ENCODE measurements at places on chromosomes 12 and 14.

GRCh38 chr14:102749393-102750305, 27.6 kb upstream of the TRAF3 start:
- no peak for DNase-seq

DNA sequence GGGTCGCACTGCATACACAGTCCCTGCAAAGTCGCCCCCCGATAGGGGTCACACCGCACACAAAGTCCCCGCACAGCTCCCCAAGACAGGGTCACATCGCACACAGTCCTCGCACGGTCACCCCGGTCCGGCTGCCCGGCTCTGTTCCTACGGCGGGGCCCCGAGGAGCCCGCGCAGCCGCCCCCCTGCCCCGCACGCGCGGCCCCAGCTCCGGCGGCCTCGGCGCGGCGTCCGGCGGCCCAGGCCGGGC, 300 bp downstream of the SSH1 start:
- DNase-seq = no peak

- no peak for DNase-seq
Measured at GRCh38 chr12:47269916-47270315, 190.2 kb upstream of the AMIGO2 start.

DNA sequence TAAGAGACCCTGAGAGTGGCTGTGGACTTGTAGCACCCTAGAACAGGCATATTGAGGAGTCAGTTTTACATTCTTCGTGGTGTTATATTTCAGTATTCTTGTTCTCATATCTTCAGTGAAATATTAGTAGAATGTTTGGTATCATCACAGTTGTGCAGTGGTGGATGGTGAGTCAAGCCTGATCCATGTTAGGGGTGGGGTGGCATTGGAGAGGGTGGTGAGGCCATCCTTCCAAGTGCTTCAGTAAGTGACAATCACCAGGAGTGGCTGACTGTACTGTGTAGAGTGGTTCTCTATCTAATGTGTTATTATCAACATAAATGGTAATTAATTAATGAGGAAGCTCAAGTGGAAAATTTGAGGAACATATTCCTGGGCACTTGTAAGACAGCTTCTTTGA, 197.7 kb upstream of the SLC16A7 start:
- no peak for DNase-seq

DNA sequence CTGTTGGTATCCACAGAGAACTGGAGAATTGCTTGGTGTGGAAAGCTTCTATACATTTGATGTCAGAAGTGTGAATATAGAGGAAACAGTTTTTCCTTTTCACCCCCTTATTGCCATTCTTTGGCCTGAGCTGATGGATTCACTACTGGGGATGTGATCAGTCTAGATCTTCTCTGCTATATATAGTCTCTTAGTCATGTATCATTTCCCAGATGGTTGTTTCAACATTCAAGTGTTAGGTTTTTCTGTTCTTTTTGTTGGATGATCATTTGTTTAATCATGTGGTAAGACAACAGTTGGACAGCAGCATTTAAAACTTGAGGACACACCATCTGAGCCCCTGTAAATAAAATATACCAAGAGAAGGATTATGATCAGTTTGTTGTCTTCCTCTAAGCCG, 29.6 kb downstream of the TMX1 start:
- DNase-seq = no peak

DNA sequence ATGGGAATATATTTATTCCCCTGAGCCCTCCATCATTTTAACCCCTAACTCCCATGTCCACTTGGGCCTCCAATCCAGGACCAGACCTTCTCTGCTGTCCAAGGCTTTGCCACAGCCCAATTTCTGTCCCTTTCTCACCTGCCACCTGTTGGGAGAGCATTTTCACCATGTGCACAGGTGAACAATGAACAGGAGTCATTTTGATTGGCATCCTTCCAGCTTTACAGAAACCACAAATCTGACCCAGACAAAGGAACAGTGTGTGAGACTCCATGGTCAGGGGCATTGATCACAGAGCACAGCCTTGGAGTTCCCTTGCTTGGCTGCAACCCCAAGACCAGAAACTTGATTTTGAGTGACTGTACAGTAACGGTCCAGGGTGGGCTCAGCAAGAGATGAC, 91.9 kb downstream of the CRACR2A start:
- no peak for DNase-seq

DNA sequence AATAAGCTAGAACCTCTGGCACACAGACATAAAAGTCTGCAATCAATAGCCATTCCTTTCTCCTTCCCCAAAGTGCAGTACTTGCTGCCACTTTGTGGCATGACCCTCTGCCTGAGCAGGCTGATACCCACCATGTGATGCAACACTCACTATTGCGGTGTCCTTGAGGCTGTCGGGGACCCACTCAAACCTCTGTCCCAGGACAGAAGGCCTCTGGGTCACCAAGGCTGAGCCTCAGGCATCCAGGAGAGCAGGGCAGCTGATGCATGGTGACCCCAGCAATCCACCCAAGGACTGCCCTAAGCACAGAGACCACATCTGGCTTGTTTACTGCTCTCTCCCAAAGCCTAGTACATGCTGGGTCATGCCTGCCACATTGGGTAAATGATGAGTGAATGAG, 114.2 kb downstream of the DPF3 start:
- no peak for DNase-seq
